ENCODE measurements at places on chromosomes 1 and 21. TPM values are rescaled to one million over a fixed set of nuclear protein-coding genes. Genes with fewer than 3 reads are reported as not detected.

C1orf74 gene
- total RNA-seq = 1.6 TPM

PADI4 gene
- total RNA-seq = not detected

RPE65 gene
- not detected for total RNA-seq

MCM3AP gene
- 36.9 TPM for total RNA-seq

SPATA1 gene
- 0.88 TPM for total RNA-seq

TAS1R3 gene
- 0.07 TPM for total RNA-seq

All from A549 treated with CpdA at 1 μM for 4 hours (cell line).